ENCODE measurements at places on chromosomes 7 and 10.

DNA sequence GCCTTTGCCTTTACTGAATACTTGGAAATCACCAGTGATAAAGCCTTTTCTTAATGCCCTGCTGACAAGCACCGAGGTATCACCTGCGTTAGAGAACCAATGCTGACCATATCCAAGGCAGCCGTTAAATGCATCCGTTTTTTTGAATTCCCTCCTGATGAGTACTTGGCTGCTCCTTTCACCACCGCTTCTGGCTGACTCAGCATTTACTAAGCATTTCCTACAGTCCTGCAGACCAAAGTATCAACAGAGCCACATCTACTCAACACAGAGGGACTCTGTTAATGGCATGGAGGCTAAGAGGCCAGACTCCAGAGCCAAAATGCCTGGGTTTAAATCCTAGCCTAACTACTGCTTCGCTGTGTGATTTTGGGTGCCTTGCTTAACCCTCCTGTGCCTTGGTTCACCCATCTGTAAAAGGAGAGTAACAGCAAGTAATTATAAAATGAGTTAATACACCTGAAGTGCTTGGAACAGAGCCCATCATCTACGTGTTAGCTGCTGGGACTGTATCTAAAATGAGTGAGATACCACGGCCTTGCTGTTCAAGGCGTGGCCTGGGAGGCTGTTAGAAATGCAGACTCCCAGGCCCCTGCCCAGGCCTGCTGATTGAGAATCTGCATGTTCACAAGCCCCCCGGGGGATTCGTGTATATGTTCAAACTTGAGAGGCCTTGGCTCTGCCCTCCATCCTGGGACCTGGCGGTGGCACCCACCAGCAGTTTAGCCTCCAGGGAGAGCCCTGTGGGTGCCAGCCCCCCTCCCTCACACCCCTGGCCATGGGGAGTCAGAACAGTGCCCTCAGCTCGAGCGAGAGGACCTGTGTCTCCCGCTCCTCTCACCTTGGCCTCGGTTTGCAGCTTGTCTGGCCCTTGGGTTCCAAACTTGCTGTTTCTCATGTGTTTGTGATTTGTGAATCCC lies 30.8 kb upstream of the EFCAB10 start:
- no peak for DNase-seq

- DNase-seq: no peak
Measured at GRCh38 chr7:104275900-104276299, 52.5 kb upstream of the LHFPL3 start.

DNA sequence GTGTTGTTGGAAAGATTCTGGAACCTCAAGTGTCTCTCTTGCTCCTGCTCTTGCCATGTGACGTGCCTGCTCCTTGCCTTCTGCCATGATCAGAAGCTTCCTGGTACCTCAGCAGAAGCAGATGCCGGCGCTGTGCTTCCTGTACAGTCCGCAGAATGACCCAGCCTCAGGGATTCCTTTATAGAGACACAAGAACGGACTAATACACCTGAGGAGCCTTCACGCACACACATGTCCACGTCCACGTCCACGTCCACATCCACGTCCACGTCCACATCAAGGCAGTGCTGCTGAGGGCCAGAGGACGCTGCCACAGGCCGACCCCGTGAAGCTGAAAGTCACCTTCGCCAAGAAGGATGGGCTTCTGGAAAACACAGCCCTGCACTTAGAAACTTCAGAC lies 190.1 kb downstream of the MAD1L1 start:
- DNase-seq: no peak

DNA sequence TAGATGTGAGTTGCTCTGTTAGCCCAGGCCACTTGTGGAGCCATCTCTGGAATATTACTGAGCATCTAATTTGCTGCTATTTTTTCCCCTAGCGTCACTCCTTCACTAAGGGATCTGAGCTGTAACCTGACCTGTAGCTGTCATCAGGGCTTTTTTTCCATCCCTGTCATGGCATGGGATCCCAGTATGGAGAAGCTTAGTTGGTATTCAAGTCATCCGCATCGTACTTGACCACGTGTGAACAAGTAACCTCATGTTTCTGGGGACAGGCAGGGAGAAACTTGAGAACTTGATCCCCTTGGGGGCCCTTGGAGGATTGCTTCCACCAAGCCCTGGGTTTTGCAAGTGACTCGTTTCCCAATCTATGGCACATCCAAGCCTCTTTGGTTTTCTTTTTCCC lies 474.4 kb upstream of the GALNT17 start:
- no peak for DNase-seq

- peak; percentile 92 for DNase-seq
Measured at GRCh38 chr7:157010588-157011332, at the start of gene MNX1. Gene MNX1 (minus strand): TSS chr7:157010663. CDS start chr7:157010350, 313 bp downstream.

DNA sequence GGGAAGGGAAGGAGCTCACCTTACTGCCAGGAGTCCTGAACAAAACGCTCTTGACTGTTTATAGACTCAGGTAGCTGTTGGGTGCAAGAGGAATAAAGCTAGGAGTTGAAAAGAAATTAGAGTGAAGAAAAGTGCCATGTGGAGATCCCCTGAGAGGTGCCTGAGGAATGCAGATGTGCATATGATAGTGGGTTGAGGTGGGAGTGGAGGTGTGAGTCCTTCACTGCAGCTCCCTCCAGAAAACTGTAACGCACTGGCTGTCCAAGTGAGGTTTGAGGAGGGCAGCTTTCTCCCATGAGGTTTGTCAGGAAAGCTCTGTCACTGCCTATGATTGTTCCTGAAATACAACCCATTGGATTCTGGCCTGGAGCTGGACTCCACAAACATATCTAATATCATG lies 904.8 kb upstream of the POT1 start:
- no peak for DNase-seq

DNA sequence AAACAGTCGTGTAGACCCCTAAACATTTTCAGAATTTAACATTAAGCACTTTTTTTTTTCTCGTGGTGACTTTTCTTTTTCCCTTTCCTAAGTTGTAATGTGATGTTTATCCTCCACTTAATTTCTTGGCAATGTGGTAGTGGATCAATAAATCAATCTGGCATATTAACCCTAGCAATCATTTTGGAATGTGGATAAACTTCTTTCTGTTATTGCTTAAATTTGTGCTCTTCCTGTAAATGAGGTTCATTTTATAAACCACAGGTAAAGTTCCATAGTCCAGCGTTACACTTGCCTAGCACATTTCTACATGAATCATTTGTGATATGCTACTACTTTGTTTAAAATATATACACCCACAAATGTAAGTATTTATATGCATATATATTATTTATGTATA lies 247.4 kb upstream of the ETV1 start:
- no peak for DNase-seq

DNA sequence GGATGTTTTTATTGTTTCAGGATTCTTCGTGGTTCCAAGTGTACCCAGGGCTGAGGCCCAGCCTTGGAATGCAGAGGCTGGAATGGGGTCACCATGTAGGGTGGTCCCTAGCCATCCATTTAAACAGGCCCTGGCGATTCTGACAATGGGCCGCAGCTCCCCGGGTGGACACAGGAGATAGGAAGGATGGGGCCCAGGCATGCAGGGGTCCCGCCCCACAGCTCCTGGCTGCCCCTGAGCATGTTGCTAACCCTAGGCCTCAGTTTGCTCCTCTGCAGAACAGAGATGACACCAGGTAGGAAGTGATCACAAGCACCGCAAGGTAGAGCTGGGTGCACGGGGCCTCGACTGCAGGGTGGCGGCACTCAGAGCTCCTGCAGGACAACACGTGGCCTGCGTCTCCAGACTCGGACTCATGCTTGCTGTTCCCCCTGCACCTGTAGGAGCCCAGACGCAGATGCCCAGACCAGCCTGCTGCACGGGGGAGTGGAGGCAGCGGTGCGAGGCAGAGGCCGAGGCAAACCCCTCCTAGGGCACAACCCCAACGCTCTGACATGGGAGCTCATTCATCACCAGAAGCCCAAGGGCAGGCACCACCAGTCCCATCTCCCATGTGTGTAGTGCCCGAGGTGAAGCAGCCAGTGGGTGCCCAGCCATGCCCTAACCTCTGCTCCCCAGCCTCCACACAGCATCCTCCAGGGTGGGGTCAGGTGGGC lies 25.5 kb downstream of the VIPR2 start:
- no peak for DNase-seq

- DNase-seq: no peak
Measured at GRCh38 chr10:25639646-25640045, 294.4 kb upstream of the MYO3A start.

GRCh38 chr7:99000196-99000903 lies 122.0 kb downstream of the TRRAP start:
- no peak for DNase-seq

DNA sequence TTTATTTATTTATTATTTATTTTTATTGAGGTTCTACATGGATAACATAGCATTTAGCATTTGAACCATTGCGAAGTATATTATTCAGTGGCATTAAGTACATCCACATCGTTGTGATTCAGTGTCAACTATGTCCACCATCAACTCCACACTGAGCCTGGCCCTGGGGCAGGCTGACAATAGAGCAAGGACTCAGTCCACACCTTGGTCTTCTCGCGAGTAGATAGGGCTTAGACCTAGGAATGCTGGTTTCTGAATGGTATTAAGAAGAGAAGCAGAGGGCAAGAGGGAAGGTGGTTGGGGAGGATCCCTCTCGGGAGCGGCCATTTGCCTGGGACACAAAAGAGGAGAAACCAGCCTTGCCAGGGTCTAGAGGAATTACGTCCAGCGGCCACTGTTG lies 599.2 kb upstream of the MGMT start:
- no peak for DNase-seq

DNA sequence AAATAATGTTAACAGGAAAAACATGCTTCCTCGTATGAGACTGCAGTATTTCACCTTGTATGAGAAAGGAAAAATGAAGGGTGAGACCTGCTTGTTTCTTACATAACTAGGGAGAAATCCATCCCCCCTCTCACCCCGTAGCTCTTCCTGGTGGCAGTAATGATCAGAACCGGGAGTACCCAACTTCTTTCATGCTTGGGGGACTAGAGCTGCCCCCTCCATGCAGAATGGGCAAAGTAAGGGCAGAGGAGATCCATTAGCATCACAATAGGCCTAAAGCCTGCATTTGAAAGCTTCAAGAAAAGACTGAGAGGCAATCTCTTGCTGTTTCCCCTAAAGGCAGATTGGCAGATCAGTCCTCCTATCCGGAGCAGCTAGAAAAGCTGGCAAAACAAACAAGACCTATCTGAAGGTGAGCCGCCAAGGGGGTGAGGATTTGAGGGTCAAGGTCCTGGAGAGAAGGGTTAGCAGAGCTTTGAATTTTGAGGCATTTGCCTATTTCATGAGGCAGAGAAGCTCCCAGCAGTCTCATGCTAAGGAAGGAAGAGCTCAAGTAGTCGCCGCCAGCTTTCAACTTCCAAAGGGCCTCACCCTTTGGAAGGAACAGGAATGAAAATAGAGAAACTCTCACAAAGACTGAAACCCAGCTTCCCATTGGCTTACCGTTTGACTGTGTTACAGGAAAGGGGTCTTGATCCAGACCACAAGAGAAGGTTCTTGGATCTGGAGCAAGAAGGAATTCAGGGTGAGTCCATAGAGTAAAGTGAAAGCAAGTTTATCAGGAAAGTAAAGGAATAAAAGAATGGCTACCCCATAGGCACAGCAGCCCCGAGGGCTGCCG lies 36.2 kb downstream of the BAG3 start:
- no peak for DNase-seq

GRCh38 chr10:43680035-43680434 lies 31.4 kb upstream of the ZNF32 start:
- DNase-seq: no peak

DNA sequence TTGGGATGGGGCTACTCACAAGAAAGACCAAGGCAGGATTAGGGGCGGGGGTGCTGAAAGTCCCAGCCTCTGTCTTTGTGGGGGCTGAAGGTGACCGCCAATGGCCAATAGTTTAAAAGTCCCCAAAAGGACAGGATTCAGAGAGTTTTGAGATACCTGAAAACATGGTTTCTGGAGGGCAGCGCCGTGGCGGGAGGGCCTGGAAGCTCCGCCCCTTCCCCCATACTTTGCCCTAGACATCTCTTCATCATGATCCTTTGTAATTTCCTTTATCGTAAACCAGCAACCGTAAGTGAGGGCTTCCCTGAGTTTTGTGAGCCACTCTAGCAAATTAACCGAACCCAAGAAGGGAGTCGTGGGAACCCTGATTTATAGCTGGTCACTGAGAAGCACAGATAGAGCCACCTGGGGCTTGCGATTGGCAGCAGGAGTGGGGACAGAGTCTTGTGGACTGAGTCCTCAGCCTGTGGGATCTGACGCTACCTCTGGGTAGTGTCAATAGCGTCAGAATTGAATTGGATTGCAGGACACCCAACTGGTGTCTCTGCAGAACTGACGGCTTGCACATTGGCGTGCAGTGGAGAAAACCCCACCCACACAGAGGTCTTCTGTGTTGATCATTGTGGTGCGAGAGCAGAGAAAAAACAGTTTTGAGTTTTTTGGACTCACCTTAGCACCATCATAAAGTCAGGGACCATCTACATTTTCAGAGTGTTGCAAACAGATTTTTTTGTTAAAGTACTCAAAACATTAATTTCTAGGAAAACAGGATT lies 169.3 kb downstream of the USP6NL start:
- DNase-seq: no peak

DNA sequence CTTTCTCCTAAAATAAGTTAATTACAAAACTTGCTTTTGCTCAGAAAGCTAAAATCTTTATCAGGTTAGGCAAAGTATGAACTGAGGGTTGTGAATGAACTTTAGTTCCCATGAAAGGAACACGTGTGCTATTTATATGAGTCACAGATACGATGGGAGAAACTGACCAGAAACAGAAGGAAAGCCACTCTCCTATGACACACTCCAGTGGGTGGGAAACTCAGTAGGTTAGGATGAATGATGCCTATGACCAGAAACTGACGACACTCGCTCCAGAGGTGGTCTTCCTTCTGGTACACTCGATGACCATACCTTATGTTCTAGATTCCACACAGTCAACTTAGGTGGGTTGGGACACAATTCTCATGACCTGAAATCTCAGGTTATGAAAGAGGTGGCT lies 215.7 kb upstream of the INHBA start:
- no peak for DNase-seq

- DNase-seq: no peak
Measured at GRCh38 chr10:11810973-11811372, 12.2 kb upstream of the PROSER2 start.

GRCh38 chr10:12195281-12195602 lies 449 bp downstream of the NUDT5 start:
- no peak for DNase-seq

DNA sequence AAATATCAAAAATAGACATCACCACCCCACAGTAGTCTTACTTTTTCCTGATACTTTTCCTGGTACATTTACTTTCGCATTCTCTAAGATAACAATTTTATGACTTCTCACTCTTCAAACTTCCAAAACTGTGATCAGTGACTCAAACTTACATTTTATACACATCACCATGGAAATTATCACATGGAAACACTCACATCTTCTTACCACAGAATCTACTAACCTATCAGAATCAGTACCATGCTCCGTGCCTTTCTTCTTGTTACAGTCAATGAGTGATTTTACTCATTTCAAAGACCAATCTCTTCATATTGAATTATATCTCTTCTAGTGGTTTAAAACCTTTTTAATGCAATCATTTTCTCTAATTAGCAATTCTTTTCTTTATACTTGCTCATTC lies 120.3 kb downstream of the PTEN start:
- no peak for DNase-seq

- DNase-seq: no peak
Measured at GRCh38 chr10:110356628-110357245, 52.0 kb upstream of the SMNDC1 start.

GRCh38 chr7:35424869-35425495 lies 171.1 kb upstream of the TBX20 start:
- DNase-seq: peak; percentile 61

- peak; percentile 85 for DNase-seq
Measured at GRCh38 chr7:37920305-37920848, at the start of gene EPDR1. Gene EPDR1 (plus strand): TSS chr7:37920640. CDS start chr7:37920940, 300 bp downstream.

- no peak for DNase-seq
Measured at GRCh38 chr10:77448226-77448625, 189.4 kb downstream of the KCNMA1 start.

GRCh38 chr7:30420662-30421061 lies 57.9 kb downstream of the NOD1 start:
- DNase-seq: no peak
